Right ventricle myocardium inferior (tissue), 1 donor: ENCODE measurements at places on chromosomes 3 and 15. TPM values are rescaled to one million over a fixed set of nuclear protein-coding genes. Genes with fewer than 3 reads are reported as not detected.

The ISLR2 gene
- total RNA-seq = 1.3 TPM

The GP5 gene
- total RNA-seq = not detected

The TMEM207 gene
- total RNA-seq = not detected

The KLHL25 gene
- 4.5 TPM for total RNA-seq

The FBXO40 gene
- 182 TPM for total RNA-seq

The NRROS gene
- 3.1 TPM for total RNA-seq

The CCK gene
- not detected for total RNA-seq

The IFRD2 gene
- total RNA-seq = 69.4 TPM

The SEMA5B gene
- total RNA-seq = 5.2 TPM

The CCR3 gene
- not detected for total RNA-seq

The DLL4 gene
- total RNA-seq = 11.1 TPM

The PPM1L gene
- 63.9 TPM for total RNA-seq
